ENCODE measurements at places on chromosomes 3 and 15. TPM values are rescaled to one million over a fixed set of nuclear protein-coding genes. Genes with fewer than 3 reads are reported as not detected.

Gene ZNF502
- 1.1 TPM for total RNA-seq

GRCh38 chr15:99644913-99645542 lies 79.2 kb downstream of the MEF2A start:
- H3K27ac ChIP-seq: peak overlapping the region; percentile 79
- no peaks in the 10 kb centered on the region for H3K27me3 ChIP-seq
- DNase-seq: no peak

- no peak overlapping the region for H3K27ac ChIP-seq
- DNase-seq: no peak
- H3K4me3 ChIP-seq: no peak overlapping the region
Observed at GRCh38 chr15:69557707-69558409, 105.2 kb downstream of the RPLP1 start.

- H3K36me3 ChIP-seq: no peaks in the 10 kb centered on the region
- H3K4me3 ChIP-seq: no peak overlapping the region
- no peak overlapping the region for H3K27ac ChIP-seq
- DNase-seq: no peak
- H3K4me1 ChIP-seq: no peaks in the 10 kb centered on the region
- peaks cover 61% of the 10 kb centered on the region for H3K27me3 ChIP-seq
Observed at GRCh38 chr15:76070921-76071635, 11.3 kb downstream of the TMEM266 start.

GRCh38 chr3:131114256-131114655 lies 87.6 kb downstream of the NEK11 start:
- no peaks in the 10 kb centered on the region for H3K4me1 ChIP-seq
- no peaks in the 10 kb centered on the region for H3K36me3 ChIP-seq
- peaks cover 5% of the 10 kb centered on the region for H3K27me3 ChIP-seq
- H3K4me3 ChIP-seq: no peak overlapping the region
- DNase-seq: no peak

GRCh38 chr3:28267984-28268849 lies 26.8 kb downstream of the CMC1 start:
- H3K27me3 ChIP-seq: no peaks in the 10 kb centered on the region
- no peak overlapping the region for H3K4me3 ChIP-seq
- DNase-seq: no peak
- H3K4me1 ChIP-seq: no peaks in the 10 kb centered on the region

- H3K27me3 ChIP-seq: peaks cover 98% of the 10 kb centered on the region
- no peaks in the 10 kb centered on the region for H3K36me3 ChIP-seq
- H3K27ac ChIP-seq: no peak overlapping the region
- H3K4me1 ChIP-seq: no peaks in the 10 kb centered on the region
Observed at GRCh38 chr3:53153980-53154379, 7.0 kb upstream of the PRKCD start.

DNA sequence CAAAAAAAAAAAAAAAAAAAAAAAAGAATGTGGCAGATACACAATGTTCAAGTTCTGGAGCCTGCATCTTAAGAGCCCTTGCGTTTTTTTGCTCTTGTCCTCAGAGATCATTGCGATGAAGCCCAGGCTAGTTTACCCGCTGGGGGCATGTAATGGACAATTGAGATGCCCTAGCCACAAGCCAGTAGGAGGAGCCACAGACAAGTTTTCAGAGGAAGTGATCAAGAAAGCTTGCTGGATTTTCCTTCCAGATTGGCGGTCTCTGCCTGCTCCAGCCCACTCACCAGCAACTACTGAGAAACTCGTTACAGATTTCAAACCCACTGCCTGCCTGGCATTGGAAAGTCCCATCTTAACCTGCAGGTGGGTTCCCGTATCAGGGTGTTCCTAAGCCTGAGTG lies 192.1 kb upstream of the EOMES start:
- no peak for DNase-seq
- no peak overlapping the region for H3K27ac ChIP-seq
- no peaks in the 10 kb centered on the region for H3K27me3 ChIP-seq
- H3K36me3 ChIP-seq: no peaks in the 10 kb centered on the region
- H3K4me1 ChIP-seq: no peaks in the 10 kb centered on the region

GRCh38 chr3:12991481-12991837 lies 81.8 kb downstream of the IQSEC1 start:
- no peaks in the 10 kb centered on the region for H3K27me3 ChIP-seq
- H3K4me1 ChIP-seq: peaks cover 4% of the 10 kb centered on the region
- no peak overlapping the region for H3K27ac ChIP-seq
- H3K36me3 ChIP-seq: no peaks in the 10 kb centered on the region
- H3K4me3 ChIP-seq: no peak overlapping the region
- DNase-seq: no peak

DNA sequence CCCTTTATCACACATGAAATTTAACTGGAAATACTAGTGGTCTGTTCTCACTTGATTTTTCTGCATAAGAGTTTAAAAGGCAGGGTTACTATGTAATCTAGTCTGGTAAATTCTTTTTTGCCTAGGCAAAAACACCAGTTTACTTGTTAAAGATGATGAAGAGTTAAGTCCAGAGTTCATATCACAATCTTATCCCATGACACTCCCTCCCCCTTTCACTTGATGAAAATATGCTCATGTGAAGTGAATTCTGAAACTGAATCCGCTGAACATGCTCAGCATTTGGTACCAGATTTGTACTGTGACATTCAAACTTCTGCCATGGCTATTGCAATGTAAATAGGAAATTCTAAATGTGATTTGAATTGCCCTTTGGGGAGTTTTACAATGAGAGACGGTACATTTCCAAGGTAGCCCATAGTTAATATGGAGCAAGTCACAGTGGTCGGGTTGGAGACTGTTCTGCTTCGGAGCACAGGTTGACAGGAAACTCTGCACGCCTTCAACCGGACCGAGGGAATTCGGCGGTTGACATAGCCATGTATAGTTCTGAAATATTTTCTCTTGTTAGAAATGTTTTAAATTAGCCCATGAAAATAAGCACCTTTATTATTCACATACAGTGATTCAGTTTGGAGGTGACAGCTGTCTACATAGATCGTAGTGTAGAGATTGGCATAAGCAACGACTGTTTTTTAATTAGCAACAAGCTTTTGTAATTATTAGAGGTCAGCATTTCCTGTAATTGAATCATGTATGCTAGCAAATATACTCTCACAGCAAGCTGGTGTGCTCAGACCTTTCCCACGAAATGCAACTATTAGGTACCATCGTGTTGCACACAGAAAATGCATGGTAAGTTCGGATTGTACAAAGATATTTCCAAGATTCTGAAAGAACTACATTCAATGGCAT lies 768.6 kb upstream of the GOLIM4 start:
- DNase-seq: no peak
- no peaks in the 10 kb centered on the region for H3K4me1 ChIP-seq
- no peak overlapping the region for H3K4me3 ChIP-seq

DNA sequence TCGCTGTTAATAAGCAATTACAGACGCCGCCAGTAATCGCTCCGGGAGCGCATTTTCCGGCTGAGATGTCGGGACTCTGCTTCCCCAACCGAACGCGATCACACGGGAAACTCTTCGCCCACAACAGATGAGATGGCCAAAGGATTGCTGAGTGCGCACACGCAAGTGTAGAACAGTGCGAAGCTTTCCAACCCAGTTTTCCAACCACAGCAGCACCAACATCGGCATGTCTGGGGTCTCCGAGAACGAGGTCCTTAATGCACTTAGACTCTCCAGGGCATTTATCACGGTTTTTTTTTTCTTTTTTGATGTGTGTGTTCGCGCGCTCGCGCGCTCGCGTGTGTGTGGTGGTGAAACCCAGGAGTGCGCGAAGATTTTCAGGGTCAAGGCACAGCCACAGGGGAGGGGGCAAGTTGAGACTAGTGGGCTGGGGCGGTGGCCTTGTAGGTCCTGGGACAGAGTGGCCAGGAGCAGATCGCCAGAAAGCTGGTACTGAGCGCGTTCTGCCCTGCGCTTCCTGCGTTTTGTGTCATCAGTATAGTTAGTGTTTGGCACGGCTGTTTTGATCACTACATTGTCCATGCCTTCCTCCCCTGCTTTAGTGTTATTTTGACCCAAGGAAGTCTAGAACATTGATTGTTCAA lies 1.8 kb upstream of the EOMES start:
- no peak overlapping the region for H3K27ac ChIP-seq
- DNase-seq: no peak
- H3K4me3 ChIP-seq: peak overlapping the region; percentile 1
- H3K4me1 ChIP-seq: peaks cover 8% of the 10 kb centered on the region
- H3K36me3 ChIP-seq: no peaks in the 10 kb centered on the region
- H3K27me3 ChIP-seq: peaks cover 100% of the 10 kb centered on the region

DNA sequence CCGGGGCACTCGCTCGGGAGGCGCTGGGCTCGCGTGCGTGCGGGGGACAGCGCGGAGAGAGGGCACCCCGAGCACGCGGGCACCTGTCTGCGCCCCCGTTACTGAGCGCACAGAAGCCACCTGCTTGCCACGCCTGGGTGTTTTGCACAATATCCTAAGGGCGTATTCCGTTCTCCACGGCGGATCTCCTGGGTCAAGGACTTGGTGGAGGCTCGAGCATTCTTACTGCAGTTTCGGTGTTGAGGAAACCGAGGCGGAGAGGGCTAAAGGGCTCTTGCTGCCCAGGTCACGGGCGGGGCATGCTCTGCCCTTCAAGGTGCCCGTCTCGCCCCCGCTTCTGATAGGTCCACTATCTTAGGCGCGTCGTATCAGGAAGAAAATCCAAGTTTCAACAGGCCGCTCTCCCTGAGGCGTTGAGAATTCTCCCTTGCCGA lies 526 bp downstream of the GPD1L start:
- peaks cover 4% of the 10 kb centered on the region for H3K4me1 ChIP-seq
- DNase-seq: no peak
- H3K27ac ChIP-seq: no peak overlapping the region
- H3K27me3 ChIP-seq: peaks cover 19% of the 10 kb centered on the region
- H3K36me3 ChIP-seq: no peaks in the 10 kb centered on the region

GRCh38 chr3:188729422-188729821 lies 442.3 kb upstream of the TPRG1 start:
- H3K27ac ChIP-seq: no peak overlapping the region
- H3K27me3 ChIP-seq: no peaks in the 10 kb centered on the region
- no peak for DNase-seq
- H3K36me3 ChIP-seq: no peaks in the 10 kb centered on the region

DNA sequence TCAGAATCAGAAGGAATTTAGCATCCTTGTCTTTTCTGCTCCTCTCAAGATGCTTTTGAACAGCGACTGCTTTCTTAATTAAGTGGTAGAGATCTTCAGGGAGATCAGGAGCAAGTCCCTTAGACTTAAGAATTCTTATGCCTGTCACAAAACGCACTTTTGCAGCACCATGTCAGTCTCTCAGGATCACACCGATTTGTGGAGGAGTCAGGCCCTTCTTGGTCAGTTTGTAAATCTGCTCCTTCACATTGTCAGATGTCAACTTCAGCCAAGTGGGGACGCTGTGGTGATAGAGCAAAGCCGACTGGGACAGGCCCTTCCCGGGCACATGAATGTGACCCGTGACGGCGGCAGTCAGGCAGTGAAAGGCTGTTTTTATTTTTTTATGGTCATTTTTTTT lies 35.7 kb upstream of the MYZAP start:
- H3K27ac ChIP-seq: peak overlapping the region; percentile 26
- DNase-seq: no peak
- no peaks in the 10 kb centered on the region for H3K27me3 ChIP-seq
- H3K4me1 ChIP-seq: peaks cover 32% of the 10 kb centered on the region

DNA sequence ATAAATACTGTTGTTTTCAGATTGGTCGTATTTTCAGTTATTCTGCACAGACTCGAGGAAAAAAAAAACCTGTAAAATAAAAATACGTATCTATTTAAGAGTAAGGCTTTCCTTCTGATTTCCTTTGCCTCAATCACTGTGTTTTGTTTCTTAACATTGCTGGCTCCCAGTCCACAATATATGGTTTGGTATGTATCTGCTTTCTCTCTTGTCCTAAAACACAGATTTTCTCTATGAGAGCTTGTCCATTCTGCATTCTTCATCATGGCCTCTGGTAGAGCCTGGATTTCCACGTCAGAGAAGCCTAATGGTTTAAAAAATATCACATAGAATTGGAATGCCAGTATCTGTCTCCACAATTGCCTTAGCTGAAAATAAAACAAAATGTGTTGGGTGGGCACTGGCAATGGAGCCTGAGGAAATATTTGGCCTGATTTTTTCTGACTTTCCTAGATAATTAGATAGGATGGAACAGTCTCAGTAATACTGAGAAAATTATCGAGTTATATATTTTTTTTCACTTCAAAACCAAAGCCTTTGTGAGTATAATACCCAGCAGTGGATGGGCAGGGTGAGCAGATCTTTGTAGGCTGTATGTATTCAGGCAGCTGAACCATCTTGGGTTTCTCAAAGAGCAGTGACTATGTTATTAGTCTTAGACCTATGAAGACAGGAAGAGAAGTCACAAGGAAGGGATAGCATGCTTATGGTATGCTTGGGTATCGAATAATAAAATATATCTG lies 1.9 kb downstream of the CD200 start:
- H3K4me1 ChIP-seq: peaks cover 3% of the 10 kb centered on the region
- peak overlapping the region; percentile 66 for H3K4me3 ChIP-seq
- no peak overlapping the region for H3K27ac ChIP-seq
- no peaks in the 10 kb centered on the region for H3K27me3 ChIP-seq
- peak; percentile 65 for DNase-seq
- no peaks in the 10 kb centered on the region for H3K36me3 ChIP-seq

Data from cardiac muscle cell (in vitro differentiated cells and primary cell).